Left ventricle myocardium superior (tissue), 1 donor: ENCODE measurements at places on chromosomes 3 and 15.

GRCh38 chr3:111521891-111522290, 20.1 kb upstream of the CD96 start:
- DNase-seq: no peak

DNA sequence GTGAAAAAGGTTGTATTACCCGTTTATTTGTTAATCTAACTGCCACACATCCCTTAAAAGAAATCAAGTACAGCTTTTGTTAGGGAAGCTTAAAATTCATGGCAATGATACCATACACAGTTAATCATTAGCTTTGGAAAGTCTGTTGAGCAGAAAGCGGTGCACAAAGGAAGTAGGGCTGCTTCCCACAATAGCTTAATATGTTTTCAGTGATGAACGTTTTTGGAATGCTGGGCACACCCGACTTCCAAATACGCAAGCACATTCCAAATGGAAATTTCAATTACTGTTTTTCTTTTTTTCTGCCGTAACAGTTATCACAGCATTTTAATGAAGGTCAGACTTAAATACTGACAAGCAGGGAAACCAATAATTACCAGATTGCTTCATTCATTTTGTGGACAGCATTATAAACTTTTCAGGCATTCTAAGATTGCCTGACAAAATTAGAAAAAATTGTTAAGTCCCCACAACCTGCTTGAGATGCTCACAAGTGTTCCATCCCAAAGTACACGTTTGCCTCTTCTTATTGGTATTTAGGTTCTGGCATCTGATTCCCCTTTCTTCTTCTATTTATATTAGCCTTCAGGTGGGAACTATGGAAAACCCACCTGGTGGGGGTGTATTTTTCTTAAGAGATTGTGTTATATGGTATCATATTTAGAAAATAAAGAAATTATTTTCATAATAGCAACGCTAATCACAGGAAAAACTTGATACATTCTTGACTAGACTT, 1.1 kb upstream of the ECT2 start:
- DNase-seq: no peak

DNA sequence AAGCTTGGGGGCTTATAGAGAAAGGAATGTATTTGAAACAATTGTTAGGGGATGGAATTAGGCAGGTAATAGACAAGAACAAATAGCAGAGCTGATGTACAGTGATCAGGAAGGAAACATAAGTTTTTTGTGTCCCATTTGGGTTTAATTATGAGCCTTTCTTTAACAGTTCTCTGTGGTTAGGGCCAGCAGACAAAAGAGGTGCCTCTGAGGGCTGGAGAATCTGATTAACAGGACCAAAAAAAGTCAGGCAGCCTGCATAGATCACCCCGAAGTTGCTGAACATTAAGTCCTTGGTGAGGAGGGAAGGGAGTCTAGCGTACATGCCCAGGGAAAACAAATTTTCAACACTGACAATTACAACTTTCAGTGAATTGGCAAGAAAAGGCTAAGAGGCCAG, 88.6 kb upstream of the SPRED1 start:
- no peak for DNase-seq

DNA sequence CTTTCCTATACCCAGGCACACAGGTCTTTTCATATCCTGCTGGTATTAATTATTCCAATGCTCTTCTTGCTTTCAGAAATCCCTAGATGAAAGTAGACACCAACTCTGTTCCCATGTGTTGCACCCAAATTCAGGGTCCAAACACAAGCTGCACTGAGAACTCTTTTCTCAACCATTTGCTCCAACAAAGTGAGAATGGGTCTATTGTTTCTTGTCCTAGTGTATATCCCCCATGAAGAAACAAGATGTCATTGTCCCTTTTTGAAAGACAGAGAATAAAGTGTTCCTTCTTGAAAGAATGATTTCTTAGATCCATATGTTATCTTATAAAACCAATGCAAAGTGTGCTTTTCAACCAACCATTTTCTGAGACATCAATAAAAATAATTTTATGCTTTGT, 353.7 kb downstream of the CNTN6 start:
- DNase-seq: no peak

DNA sequence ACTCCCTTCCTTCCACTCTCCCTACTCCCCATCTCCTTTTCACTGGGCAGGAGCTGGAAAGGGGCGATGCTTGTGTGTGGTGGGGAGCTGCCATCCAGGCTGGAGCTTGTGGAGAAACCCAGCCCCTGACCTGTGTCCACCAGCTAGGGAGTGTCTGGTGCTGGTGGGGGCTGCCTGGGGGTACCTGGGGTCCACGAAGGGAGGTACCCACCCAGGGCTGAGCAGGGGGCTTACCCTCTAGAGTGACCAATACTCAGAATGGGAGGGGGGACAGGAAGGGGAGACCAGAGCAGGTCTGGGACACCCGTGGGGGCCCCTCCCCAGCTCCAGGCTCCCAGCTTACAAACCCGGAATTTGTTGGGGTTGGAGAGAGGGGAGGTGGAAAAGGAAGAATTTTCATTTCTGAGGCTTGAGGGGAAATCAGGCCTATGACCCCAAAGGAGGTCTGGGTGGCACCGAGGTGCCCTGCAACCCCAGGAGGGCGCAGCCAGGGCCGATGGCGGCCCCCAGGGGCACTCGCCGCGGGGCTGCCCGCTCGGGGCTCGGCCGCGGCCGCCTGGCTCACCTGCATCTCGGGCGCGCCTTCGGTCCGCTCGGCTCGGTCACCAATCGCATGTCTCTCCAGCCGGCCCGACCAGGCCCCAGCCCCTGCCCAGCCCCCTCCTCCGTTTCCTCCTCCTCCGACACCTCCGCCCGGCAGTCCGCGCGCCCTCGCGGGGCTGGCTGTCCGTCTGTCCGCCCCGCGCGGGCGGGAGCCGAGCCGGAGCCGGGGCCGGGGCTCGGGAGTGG, 773 bp downstream of the LINGO1 start:
- DNase-seq: peak; percentile 44

DNA sequence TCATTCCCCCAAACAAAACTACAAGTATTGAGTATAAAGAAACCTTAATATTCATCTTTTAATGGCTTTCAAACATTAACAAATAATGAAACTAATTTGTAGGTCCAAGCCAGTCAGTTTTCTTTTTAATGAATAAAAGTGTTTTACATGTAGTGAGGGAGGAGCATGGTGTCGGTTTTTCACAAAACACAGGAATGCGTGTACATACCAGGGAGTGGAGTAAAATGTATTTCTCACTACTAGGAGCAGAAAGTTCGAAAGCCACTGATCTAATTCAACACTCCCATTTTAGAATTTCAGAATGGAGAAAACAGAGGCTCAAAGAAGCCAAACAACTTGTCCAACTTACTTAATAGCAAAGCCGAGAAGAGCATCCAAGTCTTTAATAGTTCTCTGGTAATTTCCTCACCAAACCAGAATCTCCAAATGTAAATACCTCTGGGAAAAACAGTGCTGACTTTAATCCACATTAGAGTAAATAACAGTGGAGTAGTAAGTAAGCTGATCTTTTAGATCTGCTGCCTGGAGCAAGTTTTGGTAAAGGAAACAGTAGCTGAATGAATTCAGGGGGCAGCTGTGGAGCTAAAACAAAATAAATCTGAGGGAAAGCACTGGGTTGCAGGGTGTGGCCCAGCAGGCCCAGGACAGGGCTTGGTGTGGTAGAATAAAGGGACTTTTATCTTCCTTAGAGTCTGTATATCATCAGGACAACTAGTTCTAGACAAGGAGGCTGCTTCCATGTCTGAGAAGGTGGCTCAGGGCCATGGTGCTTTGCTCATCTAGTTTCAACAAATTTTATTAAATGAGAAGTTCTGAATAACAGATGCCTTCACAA, 7.9 kb downstream of the ANP32A start:
- DNase-seq: peak; percentile 48

DNA sequence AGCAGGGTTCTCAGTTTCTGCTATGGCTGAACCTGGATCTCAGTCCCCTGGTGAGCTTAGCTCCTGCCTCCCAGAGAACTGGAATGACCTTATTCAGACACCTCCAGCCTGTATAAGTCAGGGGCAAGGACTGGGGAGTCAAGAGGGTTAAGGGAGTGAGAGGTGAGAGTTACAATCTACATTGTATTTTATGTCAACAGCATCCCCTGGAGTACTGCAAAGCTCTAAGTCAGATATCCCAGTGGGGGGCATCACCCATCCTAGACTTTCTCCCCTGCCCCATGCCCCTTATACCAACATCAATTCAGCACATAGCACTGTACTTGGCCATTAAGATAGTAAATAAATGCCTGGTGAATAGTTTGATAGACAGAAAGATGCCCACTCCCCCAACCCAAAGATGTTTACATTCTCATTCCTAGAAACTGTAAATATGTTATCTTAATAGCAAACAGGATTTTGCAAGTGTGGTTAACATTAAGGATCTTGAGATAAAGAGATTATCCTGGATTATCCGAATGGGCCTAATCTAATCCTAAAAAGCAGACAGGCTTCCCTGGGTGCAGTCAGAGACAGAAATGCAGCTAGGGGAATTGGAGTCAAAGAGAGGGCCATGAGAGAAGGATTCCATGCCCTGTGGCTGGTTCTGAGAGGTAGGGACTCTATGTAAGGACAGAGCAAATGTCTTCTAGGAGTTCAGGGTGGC, 132.3 kb upstream of the RASGRP1 start:
- DNase-seq: no peak
